Activated CD8-positive, alpha-beta memory T cell treated with anti-CD3 and anti-CD28 coated beads, Interleukin-2, amount 50 U/mL, for 4 hours (primary cell): ENCODE measurements at places on chromosomes 3 and 15.

- no peak for DNase-seq
Measured at GRCh38 chr3:184129012-184129411, 6.1 kb upstream of the EIF2B5 start.

DNA sequence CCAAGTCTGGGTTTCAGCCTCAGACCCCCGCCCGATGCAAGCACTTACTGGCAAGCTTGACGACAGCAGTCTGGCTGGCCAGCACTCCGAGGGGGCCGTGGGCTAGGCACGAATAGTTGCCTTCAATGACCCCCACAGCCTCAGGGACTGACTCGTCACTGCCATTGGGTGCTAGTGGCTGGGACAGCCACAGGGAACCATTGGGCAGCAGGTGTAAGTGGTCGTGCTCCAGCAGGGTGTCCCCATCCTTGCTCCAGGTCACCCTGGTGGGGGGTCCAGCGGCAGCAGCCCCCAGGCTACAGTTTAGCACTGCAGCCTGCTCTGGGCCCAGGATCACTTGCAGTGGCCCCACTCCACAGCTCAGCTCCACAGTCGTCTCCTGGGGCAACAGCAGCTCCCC lies 11.8 kb downstream of the IGDCC4 start:
- no peak for DNase-seq

GRCh38 chr3:189638276-189639031 lies 7.3 kb downstream of the TP63 start:
- no peak for DNase-seq

GRCh38 chr3:171358881-171359198 lies 101.4 kb downstream of the TNIK start:
- DNase-seq = no peak

GRCh38 chr3:2599471-2599870 lies 500.8 kb downstream of the CNTN4 start:
- DNase-seq = no peak

DNA sequence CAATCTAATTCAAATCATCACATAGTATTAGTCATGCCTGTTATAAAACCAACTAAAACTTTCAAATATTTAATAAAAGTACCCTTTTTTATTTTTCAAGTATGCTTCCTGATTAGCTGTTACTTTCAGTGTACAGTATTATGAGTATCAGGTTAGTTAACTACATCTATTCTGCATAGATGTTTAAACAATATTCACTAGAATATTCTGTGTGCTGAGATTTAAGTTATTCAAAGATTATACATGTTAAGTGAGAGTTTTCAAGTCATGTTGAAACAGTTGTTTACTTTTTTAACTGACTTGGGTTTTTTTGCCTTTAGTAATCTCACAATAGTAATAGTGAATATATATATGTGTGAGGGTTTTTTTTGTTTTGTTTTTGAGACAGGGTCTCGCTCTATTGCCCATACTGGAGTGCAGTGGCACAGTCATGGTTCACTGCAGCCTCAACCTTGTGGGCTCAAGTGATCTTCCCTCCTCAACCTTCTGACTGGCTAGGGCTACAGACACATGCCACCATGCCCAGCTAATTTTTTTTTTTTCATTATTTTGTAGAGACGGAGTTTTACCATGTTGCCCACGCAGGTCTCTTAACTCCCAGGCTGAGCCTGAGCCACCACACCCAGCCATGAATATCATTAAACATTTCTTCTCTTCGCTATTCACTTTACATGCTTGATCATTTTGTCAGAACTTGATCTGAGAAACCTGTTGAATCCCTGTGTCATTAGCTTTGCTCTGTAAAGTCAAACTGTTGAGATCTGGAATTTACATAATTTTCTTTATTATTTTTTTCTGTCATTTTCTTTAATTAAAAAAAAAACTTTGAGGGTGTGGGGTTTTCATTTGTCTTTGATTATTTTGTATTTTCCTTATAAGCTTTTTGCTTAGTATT lies 286.2 kb upstream of the UBE2E1 start:
- no peak for DNase-seq

DNA sequence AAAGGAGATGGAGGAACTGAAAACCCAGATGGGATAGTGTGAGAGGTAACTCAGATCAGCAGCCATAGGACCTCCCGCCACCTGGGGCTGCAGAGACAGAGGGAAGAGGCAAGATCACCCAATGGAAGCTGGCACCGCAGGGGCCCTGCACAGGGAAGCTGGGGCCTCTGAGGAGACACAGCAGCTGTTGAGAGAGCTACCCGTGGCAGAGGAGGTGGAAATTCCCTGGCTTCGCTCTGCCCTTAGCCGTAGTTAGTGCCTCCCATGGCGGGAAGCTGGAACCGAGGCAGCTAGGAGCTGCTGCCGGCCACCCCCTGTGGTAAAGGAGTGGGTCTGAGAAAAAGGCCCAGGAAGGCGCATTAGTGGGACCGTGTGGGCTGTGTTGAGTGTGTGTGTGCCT lies 18.0 kb upstream of the PLXNA1 start:
- peak; percentile 13 for DNase-seq

DNA sequence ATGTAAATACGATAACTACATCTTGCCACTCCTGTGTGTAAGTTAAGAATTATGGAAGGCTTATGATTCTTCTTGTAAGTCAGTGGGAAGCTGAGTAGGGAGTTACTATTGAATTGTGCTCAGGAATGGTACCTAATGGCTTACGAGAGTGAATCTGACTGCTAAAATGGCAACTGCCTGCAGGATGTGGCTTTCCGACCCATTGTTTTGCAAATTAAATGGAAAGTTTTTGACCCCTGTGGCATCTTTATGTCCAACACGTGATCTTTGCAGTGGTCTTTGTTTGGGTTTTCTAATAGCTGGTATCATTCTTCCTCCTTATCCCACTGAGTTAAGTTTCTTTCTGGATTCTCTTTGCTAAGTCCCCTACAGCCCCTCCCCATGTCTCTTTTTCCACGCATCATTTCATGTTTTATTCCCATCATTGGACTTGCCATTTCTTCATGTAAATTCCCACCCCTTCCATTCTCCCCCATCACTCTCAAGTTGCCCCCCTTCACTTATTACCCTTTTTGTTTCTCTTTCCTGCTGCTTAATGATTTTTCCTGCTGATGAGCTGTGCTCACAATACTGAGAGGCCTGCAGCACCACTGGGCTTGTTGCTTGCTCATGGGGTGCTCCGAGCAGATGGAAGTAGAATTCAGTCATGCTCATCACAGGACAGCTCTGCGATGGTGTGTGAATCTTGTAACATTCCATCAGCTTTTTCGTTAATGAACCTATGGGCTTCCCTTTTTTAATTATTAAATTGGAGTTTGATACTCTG lies 428.2 kb upstream of the IL12A start:
- DNase-seq = no peak

GRCh38 chr15:70053716-70054229 lies 43.9 kb downstream of the TLE3 start:
- DNase-seq = no peak

DNA sequence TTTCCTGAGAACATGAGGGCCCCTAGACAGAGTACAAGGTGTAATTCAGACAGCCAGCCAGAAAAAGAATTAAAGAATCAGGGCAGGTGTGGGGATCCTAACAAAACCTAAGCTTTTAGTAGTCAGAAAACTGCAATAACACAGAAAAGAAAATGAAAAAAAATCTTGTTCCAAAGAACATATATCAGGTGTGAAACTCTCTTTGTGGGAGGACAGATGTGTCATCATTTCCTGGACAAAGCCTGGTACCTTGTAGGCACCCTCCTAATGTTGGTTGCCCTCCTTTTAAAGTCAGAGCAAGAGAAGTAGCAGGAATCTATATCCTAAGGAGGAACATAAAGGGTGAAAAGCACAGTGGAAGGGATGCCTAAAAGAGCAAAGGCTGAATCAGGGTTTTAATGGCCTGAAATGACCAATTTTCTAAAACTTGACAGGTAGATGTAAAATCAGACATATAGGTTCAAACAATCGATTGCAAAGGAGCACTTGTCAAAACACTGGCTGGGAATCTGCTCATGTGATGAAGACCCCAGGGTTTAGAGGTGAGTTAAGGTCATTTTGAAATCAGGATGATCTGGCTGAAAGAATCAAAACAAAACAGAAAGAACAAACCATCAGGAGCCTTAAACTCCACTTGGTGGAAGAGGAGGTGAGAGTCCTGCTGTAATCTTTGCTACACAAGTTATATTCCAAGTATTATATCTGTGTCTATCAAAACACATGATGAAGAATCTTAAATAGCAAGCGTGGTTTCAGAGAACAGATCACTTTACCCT lies 54.9 kb downstream of the TGFBR2 start:
- DNase-seq = no peak

GRCh38 chr3:4776399-4776979 lies 202.7 kb upstream of the BHLHE40 start:
- no peak for DNase-seq

DNA sequence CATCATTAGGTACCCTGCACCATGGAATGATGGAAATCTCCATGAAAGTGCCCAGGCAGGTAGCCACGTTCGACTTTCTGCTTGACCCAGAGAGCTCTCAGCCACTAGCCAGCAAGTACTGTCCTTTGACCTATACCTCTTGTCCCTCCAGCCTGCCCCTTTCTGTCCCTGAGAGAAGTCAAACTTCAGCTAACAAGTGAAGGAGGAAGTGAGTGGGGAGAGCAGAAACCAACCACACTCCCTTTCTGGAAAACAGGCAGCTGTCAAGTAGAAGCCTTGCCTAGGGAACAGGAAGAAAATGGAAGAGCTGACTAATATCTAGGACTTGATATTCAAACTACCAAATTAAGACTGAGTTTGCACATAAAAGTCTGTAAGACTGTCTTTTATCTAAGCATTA lies 30.3 kb upstream of the FSTL1 start:
- no peak for DNase-seq

DNA sequence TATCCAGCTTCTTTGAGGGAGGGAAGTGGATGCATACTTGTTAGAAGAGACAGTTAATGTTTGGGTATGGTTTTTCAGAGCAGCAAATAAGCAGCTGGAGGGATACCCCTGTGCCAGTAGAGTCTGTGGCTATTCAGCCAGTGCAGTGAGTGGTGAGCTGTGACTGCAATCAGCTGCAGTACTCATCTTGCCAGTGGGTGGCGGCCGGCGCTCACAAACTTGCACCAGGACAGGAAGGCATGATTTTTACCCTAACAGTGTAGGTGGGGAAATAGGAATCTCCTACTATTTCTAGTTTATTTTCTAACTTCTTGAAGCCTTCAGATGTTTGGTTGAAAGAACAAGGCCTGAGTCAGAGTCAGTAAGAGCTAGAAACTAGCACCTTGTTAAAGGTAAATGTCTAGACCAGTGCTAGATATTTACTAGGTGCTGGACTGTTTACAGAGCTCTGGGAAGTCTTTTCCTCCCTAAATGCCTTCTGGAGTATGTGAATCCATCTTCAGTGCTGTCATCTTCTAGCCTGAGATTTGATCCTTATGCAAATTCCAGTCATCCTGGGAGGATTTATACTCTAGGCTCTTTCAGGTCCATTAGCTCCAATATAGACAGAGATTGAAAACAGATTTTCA lies 23.6 kb downstream of the TIMP4 start:
- DNase-seq = peak; percentile 52

DNA sequence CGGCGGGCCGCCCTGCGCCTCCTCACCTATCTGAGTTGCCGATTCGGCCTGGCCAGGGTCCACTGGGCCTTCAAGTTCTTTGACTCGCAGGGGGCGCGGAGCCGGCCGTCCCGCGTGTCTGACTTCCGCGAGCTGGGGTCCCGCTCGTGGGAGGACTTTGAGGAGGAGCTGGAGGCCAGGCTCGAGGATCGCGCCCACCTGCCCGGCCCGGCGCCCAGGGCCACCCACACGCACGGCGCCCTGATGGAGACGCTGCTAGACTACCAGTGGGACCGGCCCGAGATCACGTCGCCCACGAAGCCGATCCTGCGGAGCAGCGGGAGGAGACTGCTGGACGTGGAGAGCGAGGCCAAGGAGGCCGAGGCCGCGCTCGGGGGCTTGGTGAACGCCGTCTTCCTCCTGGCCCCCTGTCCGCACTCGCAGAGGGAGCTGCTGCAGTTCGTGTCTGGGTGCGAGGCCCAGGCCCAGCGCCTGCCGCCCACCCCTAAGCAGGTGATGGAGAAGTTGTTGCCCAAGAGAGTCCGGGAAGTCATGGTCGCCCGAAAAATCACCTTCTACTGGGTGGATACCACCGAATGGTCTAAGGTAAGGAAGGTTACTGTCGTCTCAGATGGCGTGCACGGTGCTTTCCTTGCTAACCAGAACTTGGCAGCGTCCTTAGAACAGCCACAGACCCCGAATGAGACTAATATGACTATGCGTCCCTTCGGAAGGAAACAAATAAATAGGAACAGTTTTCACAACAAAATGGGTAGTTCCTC lies 567 bp downstream of the TICRR start:
- no peak for DNase-seq

GRCh38 chr15:31373096-31373865 lies 46.6 kb downstream of the KLF13 start:
- no peak for DNase-seq

DNA sequence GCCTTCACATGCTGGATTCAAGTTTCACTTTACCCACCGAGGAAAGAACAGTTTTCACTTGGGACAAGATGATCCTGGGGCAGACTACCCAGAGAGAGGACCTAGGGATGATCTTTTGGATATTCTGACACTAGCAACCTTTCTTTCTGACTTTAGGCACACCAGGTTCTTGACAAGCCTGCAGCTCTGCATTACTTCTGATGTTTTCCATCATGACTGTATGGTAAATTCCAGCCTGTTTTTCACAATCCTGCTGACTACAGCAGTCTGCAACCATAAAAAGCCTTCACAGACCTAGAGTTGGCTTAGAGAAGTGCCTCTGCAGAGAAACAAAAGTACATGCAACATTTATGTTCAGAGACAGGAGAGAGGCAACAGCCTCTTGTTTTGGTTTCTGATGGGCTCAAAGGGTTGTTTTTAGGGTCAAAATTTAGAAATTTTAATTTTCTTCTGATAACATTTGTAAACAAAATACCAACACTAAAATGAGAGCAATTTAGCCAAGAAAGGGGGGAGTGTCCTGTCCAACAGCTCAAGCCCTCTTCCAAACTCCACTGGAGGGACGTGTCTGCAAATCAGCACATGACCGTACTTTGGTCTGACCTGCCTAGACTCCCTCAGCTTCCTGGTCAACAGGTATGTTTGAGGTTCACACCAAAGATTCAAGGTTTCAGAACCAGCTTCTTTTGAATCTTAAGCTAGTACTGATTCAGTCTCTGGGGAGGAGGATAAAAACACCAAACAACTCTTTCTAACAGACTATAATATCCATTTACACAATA lies 799 bp downstream of the ABI3BP start:
- no peak for DNase-seq

DNA sequence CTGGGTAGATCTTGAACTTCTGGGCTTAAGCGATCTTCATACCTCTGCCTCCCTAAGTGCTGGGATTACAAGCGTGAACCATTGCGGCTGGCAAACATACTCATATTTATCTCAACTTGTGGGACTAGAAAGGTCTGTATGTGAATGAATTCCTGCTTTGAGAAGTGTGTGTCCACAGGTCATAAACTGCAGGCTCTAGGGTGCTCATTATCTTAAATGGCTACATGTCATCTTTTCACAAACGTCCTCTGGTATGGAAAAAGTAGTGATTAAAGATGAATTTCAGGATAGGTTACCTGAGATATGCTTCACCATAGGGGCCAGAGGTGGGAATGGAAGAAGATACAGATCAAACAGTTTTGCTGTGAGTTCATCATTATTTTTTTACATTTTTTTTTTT lies 7.8 kb upstream of the HDAC11 start:
- DNase-seq = no peak

- DNase-seq = no peak
Measured at GRCh38 chr15:40245666-40246450, 7.0 kb downstream of the PAK6 start.
